ENCODE measurements at places on chromosomes 12 and 14.

DNA sequence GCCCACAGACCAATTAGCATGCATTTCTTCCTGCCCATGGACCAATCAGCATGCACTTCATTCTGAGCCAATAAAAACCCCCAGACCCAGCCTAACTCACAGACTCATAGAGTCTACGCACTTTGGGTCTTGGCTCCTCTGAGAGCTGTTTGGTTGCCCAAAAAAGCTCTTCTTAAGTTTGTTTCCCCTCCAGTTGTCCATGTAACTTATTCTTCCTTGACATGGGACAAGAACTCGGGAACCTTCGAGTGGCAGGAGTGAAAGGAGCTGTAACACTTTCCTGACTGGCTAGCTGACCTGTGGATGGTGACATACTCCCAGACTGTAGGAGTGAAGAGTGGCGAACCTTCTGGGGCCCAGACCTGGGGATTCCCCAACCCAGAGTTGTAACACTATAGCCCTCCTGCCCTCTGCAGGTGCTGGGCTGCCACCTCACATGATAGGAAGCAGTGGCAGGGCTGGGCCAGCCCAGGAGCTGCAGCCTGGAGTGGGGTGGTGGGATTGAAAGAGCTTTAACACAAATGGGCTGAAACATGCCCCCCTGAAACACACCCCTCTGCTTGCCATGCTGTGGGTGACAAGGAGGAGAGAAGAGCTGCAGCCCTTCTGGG lies 4.4 kb upstream of the BTBD7 start:
- H3K27me3 ChIP-seq = no peaks in the 10 kb centered on the region
- DNase-seq = no peak
- H3K27ac ChIP-seq = no peak overlapping the region
- no peak overlapping the region for H3K4me3 ChIP-seq

- no peak for DNase-seq
- no peaks in the 10 kb centered on the region for H3K27me3 ChIP-seq
- H3K36me3 ChIP-seq = peaks cover 56% of the 10 kb centered on the region
- H3K4me3 ChIP-seq = no peak overlapping the region
Measured at GRCh38 chr12:48340943-48341342, 9.8 kb downstream of the ZNF641 start.

- DNase-seq = no peak
- H3K36me3 ChIP-seq = peaks cover 15% of the 10 kb centered on the region
- H3K27me3 ChIP-seq = no peaks in the 10 kb centered on the region
- peaks cover 44% of the 10 kb centered on the region for H3K4me1 ChIP-seq
Measured at GRCh38 chr14:92987713-92988510, 65.0 kb downstream of the CHGA start.

DNA sequence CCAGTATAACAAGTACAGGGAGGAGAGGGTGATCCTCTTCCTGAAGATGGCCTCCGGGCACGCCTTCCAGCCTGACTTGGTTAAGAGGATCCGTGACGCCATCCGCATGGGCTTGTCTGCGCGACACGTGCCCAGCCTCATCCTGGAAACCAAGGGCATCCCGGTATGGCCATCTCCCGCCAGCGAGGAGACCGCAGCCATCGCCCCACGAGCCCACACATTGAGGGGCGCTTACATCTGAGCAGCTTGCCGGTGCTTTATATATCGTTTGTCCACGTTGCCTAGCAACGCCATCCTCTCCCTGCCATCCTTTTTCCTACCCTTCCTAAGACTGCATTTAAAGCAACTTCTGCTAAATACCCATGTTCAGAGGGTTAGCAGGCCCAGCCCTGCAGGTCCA lies 71.5 kb downstream of the AACS start:
- no peak for DNase-seq
- no peak overlapping the region for H3K4me3 ChIP-seq
- no peaks in the 10 kb centered on the region for H3K27me3 ChIP-seq
- no peaks in the 10 kb centered on the region for H3K4me1 ChIP-seq
